Astrocyte of the spinal cord (primary cell): ENCODE measurements at places on chromosomes 3 and 15.

DNA sequence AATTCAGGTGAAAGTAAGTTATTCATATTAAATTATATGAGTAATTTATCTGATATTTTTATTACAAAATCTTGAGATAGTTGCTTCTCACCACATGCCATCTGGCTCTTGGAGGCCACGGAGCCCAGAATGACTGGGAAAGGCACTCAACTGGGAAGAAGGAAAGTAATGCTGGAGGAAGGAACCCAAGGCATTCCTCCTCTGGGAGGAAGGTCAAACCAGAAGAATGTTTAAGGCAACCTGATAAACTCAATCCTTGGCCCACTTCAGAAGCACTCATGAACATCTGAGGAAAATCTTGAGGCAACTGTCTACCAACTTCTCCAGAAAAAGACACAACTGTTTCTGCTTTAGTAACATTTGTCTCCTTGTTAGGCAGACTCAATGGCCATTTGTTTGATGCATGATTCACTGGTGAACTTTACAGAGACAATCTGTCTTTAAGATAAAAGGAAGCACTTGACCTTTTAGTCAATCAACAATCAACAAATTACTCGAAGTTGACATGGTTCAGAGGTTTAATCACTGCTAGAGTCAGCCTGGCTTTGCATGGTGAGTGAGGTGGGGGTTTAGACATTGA lies 261.4 kb upstream of the MME start:
- no peak for DNase-seq

DNA sequence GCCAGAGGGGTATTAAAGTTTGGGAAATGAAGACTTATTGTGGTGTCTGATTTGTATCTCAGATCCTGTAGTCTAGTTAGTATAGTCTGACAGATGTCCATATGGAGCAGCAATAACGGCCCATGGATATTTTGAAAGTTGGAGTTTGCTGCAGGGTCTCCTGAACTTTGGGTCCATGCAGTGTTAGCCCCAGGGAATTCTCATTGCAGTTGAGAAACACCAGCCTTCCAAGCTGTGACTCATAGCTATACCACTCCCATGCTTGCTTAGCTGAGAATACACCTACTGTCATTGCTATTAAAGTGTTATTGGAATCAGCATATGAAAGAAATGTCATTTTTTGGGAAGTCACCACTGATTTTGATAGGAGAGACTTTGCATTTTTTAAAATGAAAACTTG lies 29.2 kb downstream of the TMOD2 start:
- DNase-seq, result no peak

GRCh38 chr3:124747111-124747981 lies 17.1 kb downstream of the UMPS start:
- DNase-seq, result no peak

DNA sequence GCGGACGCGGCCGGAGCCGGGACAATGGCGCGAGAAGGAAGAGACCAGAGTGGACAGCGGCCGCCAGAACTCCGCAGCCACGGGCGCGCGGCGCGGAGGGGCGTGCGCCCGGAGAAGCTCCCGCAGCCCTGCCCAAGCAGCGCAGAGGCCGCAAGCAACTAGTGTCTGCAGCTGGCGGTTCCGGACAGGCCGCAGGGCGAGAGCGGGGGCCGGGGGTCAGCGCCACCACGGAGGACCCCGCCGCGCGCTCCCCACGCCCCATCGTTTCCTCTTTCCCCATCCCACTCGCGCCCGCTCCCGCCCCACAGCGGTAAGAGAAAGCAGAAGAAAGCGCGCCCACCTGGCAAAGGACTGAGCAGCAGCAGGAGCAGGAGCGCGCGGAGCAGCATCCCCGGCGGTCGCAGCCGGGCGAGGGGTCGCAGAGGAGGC lies 440 bp downstream of the PRTG start:
- DNase-seq, result no peak

GRCh38 chr15:58966698-58967097 lies 20.8 kb upstream of the RNF111 start:
- no peak for DNase-seq

GRCh38 chr3:196624067-196624790 lies 15.3 kb upstream of the NRROS start:
- DNase-seq, result no peak

DNA sequence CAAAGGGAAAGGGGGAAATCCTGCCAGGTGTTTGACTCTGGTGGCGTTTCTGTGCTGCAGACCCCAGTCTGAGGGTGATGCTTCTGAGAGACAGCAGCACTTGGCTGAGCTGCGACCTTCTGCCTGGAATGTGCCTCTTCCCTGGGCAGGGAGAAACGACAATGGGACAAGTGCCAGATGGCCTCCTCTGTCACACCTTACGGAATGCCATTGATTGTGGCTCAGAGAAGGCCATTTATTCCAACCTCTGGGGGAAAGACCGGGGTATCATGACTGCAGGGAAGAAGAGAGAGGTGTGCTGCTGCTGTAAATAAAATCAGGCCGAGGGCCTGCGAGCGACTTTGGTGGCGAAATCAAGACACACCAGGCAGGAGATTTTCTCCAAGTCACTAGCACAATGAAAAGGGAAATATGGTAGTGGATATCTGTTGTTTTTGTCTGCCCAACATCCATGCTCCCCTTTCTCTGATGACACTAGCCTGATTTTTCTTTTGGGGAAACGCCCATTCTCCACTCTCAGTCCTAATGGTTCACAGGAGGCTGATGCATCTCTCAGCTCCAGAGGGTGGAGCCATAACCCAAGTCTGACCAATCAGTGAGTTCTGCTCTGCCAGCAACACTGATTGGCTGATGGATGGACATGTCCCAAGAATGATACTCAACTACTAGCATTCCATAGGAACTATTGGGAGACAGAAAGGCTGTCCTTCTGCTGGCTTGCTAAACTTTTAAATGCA lies 336.1 kb downstream of the FOXP1 start:
- DNase-seq, result no peak

DNA sequence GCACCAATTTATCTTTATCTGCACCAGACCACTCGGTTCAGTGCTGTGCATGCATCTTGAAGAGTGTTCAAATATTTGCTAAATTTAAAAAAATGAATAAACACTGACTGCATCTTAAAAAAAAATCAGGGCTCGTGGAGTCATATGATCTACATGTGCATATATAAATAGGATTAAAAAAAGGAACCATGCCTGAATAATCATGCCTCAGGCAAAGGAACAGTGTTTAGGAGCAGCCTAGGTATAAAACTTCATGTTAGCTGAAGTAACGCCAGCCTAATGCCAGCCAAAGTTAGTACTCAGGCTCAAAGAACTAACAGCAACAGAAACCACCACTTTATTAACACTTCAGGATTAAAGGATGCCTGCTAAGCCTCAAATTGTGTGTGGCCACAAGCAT lies 9.5 kb downstream of the ABCC5 start:
- DNase-seq, result no peak

GRCh38 chr15:80533790-80534333 lies 129.7 kb downstream of the ARNT2 start:
- DNase-seq, result no peak

DNA sequence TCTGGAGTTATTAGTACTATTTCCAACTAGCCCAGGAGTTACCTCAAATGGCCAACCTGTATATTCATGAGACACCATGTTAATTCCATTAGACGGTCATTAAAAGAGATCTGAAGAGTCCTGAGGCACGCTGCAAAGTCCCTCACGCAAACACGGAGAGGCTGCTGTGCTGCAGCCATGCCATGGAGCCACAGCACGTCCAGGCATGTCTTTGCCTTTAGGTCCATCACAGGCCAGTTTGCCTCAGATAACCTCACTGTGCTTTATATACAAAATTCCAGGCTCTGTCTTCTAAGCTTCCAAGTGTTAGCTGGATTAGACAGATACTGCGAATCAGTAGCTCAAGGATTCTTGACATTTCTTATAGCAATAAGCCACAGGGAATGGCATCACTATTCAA lies 9.8 kb upstream of the PLAAT1 start:
- DNase-seq, result no peak

DNA sequence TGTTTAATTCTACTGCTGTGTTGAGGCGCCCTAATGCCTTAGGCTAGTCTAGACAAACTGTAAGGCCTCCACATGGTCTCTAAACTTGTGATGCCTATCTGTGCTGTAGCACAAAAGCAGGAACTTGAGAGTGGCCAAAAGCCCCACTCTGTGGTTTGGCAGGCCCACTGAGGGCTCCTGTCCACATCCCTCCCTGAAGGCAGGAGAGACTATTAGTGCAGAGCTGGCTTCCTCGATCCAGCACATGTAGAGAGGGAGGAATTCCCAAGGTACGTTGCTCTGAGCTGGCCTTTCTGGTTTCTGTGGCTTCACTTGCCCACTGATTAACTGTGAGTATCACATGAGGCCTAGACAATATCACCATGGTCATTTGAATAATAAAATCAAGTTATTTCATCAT lies 90.6 kb downstream of the POLR2M start:
- no peak for DNase-seq

GRCh38 chr3:50557106-50557505 lies 10.4 kb downstream of the C3orf18 start:
- DNase-seq, result no peak

DNA sequence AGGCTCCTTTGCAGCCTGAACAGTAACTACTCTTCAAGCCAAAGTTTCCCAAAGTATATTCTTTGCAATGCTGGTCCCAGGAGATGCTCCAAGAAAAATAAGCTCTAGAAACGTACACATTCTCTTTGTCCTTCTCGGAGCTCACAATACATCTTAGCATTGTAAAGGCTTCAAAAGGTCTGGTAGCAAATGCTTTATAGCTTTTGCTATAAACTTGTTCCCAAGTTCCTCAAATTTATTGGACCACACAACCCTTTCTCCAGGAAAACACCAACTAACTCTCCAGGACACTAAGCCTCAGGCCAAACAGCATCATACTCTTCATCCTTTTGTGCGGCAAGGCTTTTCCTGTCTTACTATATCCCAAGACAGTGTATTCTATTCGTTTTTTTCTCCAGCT lies 455.6 kb upstream of the PROK2 start:
- no peak for DNase-seq

DNA sequence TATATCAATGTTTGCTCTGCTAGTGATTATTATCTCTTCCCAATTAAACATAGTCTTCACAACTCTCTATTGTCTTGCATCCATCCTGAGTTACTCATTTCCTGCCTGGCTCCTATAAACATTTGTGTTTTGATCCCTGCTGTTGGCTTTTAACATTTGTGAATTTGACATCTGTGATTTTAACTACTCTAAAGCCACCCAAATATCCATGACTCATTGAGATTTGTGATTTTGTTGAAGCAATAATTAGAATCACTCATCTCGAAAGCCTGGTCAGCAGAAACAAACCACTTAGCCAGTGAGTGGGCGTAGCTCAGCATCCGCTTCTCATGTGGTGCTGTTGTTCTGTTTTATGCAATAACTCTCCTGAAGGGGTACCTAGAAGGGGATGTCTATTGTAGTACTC lies 174.3 kb upstream of the ZBTB20 start:
- DNase-seq, result peak; percentile 27

DNA sequence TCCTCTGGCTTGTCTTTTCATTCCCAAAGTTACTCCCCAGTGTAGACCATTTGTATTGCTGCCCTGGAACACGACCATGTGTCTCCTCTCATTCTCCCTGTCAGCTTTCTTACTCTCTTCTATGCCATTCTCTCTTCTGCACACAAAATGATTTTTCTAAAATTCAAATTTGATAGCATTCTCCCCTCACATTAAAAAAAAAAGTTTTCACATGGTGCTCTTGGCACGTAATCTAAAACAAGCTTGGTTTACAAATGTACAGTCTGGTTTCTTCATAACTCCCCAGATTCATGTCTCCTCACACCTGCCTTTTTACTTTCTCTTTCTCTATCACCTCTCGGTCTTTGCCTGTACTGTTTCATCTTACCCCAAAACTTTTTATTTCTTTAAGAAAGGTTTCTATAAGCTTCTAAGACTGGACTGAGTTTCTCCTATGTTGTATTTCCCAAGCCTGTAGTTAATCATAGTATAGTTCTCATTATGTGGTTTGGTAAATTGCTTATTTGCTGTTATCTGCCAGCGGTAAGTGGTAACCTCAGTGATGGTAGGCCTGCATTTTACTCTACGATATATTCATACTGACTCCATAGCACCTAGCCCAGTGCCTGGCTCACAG lies 31.2 kb downstream of the BCHE start:
- DNase-seq, result no peak

DNA sequence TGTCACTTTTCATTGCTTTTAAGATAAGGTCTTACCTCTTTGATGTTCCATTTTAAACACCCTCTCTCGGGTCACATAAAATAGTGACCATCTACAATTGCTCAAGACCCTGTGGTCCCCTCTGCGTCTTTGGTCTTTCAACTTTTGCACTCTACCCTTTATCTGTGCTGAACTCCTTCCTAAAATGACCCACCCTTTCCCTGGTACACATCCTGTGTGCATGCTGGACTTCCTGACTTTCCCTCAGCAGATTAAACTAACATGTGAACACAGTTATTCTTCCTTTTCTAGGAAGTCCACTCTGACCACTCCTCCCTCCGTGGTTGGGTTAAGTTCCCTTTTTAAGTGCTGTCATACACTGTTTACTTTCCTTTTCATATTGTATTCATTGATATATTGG lies 414.2 kb downstream of the GABRB3 start:
- no peak for DNase-seq

GRCh38 chr15:68371160-68371559 lies 60.8 kb downstream of the ITGA11 start:
- DNase-seq, result no peak

DNA sequence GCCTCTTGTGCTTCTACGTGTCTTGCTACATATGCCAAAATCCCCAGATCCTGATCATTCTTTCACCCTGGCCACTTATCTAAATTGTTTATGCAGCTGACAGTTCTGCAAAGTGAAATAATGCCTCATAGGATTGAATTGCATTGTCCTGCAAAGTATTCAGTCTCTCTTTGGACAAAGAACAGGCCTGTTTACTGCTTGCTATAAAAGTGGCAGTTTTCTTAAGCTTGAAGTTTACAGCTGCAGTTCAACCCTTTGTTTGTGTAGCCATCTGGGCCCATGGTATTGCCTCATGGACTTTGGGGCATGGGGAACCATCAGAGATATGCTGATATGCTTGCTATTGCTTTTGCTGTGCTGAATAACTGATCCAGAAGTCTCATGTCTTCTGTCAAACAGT lies 523.2 kb downstream of the OTOL1 start:
- no peak for DNase-seq

GRCh38 chr15:74229686-74230085 lies 6.4 kb upstream of the CCDC33 start:
- no peak for DNase-seq

DNA sequence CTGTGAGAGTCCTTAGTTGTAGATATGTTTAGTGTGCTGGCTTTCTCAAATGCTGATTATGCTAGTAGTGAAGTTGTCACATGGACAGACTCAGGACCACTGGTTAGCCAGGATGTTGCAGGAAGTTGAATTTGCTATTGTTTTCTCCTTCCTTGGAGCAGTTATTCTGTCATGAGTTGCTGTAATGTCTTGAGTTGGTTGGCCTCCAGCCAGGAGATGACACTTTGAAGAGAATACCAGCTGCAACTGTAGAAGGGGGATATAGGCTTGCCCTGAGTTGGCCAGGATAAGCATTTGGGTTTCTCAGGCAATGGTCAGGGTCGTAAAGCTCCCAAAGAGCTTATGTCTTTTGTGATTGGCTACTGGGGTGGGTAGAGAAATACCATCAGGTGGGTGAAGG lies 206.7 kb downstream of the ZNF621 start:
- no peak for DNase-seq
